ENCODE measurements at places on chromosomes 7 and 10. TPM values are rescaled to one million over a fixed set of nuclear protein-coding genes. Genes with fewer than 3 reads are reported as not detected.

- peak; percentile 70 for DNase-seq
These were observed 9.9 kb upstream of the SRRM3 start for GRCh38 chr7:76191783-76192240.

- no peak for DNase-seq
These were observed 32.1 kb downstream of the BTRC start for GRCh38 chr10:101385866-101386658.

DNA sequence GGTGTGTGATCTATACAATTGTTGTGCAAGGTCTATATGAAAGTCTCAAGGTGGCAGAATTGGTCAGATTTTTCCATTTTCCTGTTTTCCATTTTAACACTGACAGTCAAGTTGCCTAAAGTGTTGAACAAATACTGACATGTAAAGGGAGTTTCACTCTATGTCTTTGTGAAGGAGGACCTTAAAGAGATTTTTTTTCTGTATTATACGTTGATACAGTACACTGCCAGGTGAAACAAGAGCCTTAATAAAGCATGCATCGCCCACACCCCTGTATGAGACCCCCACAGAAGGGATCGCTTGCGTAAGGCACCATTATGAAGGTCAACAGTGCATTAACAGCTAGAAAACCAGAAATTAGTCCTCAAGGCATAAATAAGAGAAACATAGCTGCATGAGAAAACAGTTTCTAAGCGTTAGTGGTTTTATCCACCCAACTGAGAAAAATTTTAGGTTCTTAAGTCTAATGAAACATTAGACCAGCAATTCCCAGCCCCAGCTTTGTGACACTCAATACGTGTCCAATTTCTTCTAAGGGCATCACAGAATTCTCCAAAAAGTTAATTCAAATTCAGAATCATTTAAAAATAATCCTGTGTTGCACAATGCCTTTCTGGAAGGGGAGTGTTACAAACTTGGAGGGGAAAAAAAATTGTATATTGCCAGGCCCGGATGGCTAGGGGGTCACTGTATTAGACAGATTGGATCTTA, 6.9 kb downstream of the KLF6 start:
- DNase-seq: no peak

DNA sequence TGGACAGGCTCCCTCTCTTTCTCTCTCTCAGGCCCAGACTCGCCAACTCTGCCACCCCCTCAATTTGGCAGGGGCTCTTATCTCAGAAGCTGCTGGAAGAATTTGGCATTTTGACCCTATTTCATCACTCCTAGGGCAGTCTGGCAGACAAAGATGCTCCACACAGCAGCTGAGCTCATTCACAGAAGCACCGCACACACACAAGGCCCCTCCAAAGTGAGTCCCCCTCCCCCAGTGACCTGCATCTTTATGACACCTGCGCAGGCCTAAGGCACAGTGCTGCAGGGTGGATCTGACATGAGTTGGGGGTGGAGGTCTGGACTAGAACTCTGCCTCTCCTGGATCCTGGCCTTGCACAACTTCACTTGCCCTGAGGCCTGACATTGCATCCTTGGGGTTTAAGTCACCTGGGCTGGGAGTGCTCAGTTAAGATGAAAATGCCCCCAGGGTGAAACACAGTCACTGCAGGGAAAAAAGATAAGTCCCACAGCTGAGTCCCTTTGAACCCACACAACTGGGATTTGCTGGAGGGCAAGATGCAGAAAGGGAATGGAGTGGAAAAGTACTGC, 41.1 kb upstream of the DUSP5 start:
- DNase-seq: no peak

DNA sequence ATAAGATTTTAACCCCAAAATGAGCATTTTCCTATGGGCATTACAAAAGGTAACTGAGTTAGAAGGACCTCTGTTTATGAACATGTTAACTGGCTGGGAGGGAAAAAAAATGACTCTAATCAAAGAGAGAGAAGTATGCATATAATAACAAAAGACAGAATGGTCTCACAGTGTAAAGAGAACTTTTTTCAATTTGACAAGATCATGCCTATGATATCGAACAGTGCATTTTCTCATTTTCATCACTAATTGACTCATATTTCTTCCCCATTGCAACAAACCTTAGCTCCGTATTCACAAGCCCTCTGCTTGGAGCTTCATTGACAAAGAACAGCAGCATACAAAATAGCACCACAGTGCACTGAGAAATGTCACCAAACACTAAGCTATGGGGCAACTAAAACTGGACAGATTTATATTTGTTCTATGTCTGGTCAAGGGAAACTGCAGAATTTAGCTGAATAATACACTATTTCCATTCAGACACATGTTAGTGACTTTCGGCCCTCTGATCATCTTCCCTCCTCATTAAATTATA, 45.6 kb downstream of the SMURF1 start:
- DNase-seq: no peak

GRCh38 chr7:47581438-47581803, 490 bp downstream of the TNS3 start:
- DNase-seq: no peak

DNA sequence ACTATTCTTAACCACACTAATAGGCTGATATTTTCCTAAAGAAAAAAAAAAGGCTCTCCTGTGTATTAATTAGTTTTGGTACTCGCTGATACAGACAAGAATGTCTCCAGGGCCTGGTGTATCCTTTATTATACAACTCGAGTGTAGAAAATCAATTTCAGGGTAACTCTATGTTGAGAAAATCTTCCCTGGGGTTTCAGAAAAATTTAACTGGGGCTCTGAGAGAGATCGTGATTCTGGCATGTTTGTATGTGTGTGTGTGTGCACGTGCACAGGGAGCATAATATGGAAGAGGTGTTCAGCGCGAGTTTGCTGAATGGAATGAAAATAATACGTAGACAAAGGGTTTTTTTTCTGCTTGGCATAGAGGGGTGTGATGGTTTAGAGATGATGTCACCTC, 496.8 kb downstream of the GPAM start:
- DNase-seq: no peak

- peak; percentile 88 for DNase-seq
These were observed 32.1 kb upstream of the MDFIC start for GRCh38 chr7:114889646-114890285.

GRCh38 chr10:125976960-125977605, 80.7 kb downstream of the FANK1 start:
- no peak for DNase-seq

DNA sequence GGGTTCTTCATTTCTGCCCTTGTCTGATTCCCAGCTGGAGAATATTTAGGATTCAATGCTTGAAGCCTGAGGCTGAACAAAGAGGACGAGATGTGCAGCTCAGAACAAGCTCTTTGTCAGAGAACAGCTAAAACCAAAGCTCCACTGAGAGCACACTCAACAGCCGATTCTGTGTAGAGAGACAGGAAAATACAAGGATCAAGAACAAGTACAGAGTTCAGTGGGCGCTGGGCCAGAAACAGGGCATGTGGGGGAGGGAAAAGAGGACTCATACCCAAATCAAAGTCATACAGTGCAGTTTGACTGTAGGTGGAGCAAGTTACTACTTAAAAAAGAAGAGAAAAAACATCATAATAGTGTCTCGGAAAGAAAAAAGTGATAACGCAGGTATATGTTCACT, at the start of gene AGMO:
Gene AGMO, minus strand, starts transcription at position 181 of the 400 bp plus-strand sequence.
- DNase-seq: peak; percentile 36

- DNase-seq: no peak
These were observed 38.7 kb upstream of the TRIL start for GRCh38 chr7:28996836-28997235.

- no peak for DNase-seq
These were observed 207.4 kb downstream of the DNAJB6 start for GRCh38 chr7:157544226-157544625.

- DNase-seq: no peak
These were observed 10.9 kb downstream of the TRDMT1 start for GRCh38 chr10:17190602-17191001.

GRCh38 chr7:45060295-45060694, 28.5 kb downstream of the NACAD start:
- DNase-seq: no peak

DNA sequence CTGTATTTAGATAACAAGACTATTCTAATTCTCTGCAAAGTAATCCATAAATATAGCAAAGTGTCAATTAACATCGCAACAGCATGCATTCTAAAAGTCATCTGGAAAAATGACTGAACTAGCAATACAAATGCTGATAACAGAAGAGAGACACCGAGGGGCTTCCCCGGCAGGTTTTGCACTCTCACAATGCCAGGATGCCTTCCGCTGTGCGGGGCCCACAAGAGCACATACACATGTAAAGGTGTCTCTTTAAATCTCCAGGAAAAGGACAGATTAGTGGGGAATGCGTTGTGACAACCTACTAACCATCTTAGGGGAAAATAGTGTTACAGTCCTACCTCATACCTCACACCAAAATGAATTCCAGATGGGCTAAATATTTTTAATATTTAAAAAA, 86.9 kb downstream of the CXCL12 start:
- no peak for DNase-seq

- DNase-seq: peak; percentile 53
These were observed 154.3 kb downstream of the ELAPOR2 start for GRCh38 chr7:86904949-86905834.

GRCh38 chr7:149860821-149861727, 12.7 kb upstream of the ATP6V0E2 start:
- no peak for DNase-seq

GRCh38 chr7:155002411-155003091, 373 bp downstream of the PAXIP1 start:
- DNase-seq: peak; percentile 19

GRCh38 chr10:126227762-126228134, 160.5 kb downstream of the ADAM12 start:
- peak; percentile 42 for DNase-seq

DNA sequence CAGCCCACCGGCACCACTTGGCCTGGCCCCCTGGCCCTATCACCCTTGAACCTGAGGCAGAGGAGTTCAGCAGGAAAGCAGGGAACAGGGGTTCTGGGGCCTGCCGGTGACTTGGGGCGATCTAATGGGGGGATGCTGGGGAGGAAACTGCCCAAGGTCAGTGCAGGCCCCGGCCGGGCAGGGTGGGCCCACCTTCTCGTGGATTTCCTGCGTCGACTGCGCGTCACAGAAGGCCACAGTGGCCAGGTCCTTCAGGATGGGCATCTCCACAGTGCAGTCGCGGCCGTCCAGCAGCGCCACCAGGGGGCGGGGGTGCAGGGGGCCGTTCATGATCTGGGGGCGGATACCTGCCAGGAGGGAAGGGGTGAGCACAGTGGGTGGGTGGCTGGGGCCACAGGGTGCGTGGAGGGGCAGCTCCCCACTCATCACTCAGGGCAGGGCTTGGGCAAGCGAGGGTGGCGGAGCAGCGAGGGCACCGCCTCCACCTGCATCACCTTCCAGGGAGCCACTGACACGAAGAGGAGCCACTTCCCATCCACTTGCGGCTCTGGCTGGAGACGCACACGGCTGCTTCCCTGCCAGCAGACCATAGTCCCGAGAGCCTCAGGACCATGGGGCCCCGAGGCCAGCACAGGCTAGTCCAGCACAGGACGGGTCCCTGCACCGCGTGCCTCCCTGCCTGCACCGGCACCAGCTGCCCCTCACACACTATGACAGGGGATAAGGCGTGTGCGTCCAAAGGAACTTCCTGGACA, 61.4 kb downstream of the ZRANB1 start:
- DNase-seq: no peak

- DNase-seq: no peak
These were observed 6.8 kb upstream of the ANKRD22 start for GRCh38 chr10:88858491-88858890.

DNA sequence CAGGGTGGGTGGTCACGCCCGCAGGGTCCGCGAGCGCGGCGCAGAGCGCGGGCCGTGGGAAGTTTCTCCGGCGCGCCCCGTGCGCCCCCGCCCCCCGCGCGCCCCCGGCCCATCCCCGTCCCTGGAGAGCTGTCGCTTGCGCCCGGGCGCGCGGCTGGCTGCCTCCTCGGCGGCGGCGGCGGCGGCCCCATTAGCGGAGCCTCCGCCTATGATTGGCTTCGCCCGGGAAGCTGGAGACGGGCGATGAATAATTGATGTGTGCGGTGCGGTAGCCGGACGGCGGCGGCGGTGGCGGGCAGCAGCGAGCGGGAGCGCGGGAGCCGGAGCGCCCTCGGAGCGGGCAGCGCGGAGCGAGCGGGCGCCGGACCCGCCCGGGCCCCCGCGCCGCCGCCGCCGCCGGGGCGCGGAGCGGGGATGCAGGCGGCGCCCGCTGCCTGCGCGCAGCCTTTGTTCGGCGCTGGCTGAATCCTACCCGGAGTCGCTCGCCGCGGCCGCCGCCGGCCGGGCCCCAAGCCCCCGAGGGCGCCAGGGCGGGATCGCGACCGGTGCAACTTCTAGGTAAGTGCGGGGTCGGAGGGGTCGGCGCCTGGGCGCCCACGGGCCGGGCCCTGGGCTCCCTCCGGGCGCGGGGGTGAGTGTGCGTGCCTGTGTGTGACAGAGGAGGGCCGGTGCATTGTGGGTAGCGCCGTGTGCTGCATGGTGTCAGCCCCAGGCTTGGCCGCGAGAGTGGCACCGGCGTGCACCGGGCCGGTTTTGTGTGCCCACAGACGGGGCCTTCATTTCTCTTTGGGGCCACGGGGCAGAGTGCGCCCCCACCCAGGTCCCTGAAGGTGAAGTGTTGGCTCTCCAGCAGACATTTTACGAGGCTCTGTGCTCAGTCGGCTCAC, 103.8 kb upstream of the PPIF start:
- DNase-seq: no peak

CASTOR2 gene
- 9.2 TPM for total RNA-seq

IQCE gene
- total RNA-seq: 17.2 TPM

CPN1 gene
- not detected for total RNA-seq

IFIT1B gene
- total RNA-seq: 0.12 TPM

CCDC136 gene
- total RNA-seq: 5.2 TPM

TNRC18 gene
- total RNA-seq: 33.1 TPM

EIF5AL1 gene
- 0.81 TPM for total RNA-seq

FEZF1 gene
- 2.3 TPM for total RNA-seq

RHBDD2 gene
- total RNA-seq: 96.3 TPM

SUMF2 gene
- 206 TPM for total RNA-seq

GNG11 gene
- 58.5 TPM for total RNA-seq

LIPK gene
- not detected for total RNA-seq

SPDYE8 gene
- not detected for total RNA-seq
